HFF-Myc (cell line): ENCODE measurements at places on chromosomes 4 and X.

GRCh38 chr4:48067536-48067935 lies 51.0 kb downstream of the NIPAL1 start:
- DNase-seq, result no peak

DNA sequence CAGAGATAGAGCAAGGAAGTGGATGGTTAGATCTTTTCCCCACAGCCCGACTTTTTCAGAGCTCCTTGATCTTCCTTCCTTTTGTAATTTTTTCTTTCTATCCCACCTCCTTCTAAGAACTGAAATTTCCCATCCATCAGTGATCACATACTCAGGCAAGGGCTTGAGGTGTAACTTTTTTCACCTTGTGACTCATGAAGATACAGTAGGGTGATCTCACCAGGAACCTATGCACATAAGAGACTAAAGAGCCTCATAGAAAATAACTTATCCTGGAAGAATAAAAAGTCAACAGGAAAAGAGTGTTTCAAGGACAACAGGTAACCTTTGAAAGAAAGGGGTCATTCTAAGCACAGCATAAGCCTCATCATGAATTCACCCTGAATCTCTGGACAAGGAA lies 131.2 kb upstream of the HCCS start:
- no peak for DNase-seq

DNA sequence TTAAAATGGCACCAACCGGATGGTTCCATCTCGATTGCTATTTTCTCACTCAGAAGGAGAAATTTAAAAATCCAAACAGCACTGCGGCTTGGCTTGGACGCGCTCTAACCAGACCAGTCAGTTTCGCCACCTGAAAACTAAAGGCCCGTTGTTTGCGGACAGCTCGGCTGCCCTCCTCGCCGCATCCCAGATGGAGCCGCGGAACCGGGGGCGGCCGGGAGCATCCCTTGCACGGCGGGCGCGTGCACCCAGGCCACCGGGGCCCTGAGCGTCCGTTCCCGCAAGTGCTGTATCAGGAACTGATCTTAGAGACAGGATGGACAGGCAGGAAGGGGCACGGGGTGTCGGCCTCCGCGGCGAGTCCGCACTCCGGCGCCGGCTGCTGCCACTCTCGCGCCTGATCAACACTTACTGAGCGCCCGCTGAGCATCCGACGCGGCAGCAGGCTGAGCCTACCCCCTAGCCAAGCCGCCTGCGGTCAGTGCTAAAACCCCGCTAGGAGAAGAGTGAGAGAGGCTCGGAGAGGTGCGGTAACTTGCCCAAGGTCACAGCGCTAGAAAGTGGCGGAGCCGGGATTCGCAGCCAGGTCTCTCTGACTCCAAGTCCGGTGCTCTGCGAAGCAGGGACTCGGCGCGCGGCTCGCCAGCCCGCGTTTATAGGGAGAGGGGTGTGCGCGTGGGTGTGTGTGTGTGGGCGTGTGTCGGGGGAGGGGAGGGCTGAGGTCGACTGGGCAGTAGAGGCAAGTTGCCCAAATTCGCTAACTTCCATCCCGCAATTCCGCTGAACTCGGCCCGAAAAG lies at the start of gene CITED1:
Gene CITED1, minus strand, starts transcription at position 629 of the 799 bp plus-strand sequence. CDS start 3,045 bp downstream, outside the sequence.
- no peak for DNase-seq

- no peak for DNase-seq
Observed at GRCh38 chr4:10343656-10344055, 113.6 kb downstream of the ZNF518B start.

- DNase-seq, result no peak
Observed at GRCh38 chr4:112523764-112524505, 8.0 kb upstream of the NEUROG2 start.

DNA sequence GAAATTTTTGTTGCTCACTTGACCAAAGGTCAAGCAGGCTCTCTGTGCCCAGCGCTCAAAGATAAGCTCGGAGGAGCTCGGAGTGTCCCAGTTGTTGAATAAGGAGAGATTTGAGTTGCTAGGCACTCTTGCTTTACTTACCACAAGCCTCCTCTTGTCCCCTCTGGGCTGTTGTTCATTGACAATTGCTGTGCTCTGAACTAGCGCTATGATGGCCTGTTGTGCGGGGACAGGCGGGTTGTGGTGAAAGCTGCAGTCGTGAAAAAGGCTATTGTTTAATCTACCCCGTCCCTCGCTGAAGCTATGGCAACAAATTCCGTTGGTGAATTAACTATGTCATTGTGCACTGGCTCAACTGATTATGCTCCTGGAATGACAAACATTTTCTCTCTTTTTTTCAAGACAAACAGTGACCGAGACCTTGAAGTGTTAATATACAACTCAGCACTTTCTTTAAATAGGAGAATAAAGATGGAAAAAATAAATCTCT lies 21.0 kb upstream of the POLA1 start:
- DNase-seq, result no peak

- peak; percentile 49 for DNase-seq
Observed at GRCh38 chr4:141346144-141346543, 125.4 kb downstream of the ZNF330 start.

DNA sequence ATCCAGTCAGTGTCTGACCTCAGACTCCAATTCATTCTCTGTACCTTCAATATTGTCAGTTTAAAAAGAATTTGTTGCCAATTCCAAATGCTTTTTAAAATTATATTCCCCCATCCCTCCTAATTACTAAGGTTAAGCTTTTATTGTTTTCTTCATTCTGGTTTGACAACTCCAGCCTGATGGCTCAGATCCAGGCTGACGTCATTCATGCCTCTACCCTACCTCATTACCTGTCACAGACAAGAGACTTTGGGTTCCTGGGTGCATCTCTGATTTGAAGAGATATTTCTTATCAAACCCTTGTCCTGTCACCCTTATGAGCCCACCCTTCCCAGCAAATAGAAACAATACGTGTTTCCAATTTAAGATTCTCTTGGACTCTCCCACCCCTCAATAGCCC lies 300.2 kb upstream of the CLNK start:
- no peak for DNase-seq

DNA sequence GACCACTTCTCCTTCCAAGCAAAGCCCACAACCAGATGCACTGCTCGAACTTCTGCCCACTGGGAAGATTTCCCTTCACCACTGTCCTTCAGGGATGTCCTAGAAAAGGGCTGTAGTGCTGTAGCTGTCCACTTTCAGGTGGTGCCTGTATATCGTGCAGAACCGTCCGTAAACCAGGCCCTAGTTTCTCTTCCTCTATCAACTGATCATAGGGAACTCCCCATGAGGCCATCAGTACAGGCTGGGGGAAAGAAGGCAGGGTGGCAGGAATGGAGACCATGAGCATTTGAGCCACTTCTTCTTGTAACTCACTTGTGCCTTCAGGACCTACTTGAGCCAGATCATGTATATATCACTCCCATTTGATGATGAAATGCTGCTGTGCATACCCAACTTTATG lies 57.3 kb upstream of the FAM9B start:
- DNase-seq, result no peak

DNA sequence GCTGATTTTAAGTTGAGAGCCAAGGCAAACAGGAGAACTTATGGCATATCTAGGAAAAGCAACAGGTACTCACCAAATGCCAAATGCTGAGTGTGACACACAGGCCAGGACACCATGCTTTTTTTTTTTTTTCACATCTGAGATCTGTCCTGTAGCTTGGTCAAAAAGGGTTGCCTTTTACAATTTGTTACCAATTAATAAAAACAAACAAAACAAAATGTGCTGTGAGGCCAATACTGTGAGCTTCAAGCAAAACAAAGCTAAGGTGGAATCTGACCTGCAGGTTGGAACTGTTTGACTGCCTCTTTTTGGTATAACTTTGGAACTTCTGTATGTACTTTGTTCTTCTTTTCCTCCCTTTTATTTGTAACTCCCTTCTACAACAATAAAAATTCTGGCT lies 548.5 kb upstream of the IGFBP7 start:
- no peak for DNase-seq

GRCh38 chr4:99683895-99684294 lies 26.3 kb upstream of the C4orf54 start:
- DNase-seq, result no peak

DNA sequence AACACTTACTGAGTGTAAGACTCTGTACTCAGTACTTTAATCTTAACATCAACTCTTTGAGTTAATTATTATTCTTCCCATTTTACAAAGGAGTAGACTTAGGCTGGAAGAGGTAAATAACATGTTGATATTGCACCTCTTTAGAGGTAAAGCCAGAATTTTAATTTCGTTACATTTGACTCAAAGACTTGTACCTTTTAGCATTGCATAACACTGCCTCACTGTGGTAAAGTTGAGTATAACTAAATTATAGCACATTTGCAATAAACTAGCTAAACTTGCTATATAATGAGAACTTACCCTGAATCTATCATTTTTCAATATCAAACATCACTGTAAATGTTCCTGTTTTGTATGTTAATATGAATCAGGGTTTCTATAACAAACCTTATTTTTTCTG lies 218.5 kb downstream of the PRR32 start:
- no peak for DNase-seq

DNA sequence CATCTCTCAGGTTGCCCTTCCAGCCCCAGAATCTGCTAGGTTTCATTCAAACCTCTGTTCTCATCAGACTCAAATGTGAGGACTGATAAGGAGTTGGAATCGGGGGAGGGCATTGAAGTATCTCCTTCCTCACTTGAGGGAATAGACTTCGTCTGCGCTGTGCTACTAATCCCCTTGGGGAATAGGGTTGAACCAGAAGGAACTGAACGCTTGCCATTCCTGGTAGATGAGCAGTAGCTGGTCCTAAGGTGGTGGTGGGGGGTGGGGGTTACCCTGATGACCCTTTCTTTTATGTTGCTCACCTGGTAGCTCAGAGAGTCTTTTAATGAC lies 692 bp upstream of the SLC9A7 start:
- no peak for DNase-seq

DNA sequence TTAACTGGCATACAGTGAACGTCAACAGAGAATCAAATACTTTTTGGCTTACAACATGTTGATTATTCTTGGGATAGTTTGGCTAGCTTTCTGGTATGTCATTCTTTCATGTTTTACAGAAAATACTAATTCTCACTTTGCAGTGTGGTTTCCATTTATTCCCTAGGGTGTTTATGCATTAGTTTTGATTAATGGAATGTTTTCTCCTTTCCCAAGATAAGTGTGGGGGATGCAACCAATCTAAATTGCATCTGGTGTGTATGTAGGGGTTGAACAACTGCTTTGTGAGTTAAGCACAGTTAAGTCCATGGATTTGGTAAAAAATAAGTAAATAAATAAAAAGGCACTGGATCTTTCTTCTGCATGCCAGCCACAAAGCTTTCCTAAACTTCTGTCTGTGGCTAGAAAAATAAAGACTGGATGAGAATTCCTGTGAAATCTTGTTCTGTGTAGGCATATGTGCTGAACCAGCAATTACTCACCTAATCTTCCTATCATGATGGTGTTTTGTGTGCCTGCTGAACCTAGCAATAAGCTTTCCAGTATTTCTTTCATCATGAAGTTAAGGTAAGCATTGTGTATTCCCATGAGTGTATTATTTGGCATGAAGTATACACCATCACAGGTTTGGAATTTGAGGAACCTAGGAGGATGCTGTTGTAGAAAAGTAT lies 50.6 kb upstream of the TENM3 start:
- no peak for DNase-seq

DNA sequence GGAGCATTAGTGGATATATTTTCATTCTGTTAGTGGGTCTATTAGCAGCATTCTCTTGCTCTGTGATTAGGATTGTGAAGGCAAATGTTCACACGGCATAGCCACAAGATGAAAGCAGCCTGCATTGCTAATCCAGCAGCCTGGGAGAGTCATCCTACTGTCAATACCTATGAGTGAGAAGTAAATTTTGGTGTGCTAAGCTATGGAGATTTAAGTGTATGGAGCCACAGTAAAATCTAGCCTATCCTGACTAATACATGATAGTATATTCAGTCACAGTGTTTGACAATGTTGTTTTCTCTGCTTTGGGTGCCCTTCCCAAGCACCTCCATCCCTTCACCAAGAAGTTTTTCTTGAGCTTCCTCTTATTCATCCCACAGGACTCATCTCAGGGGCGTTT lies 47.2 kb upstream of the TMPRSS11F start:
- no peak for DNase-seq

GRCh38 chr4:150888217-150888616 lies 126.9 kb downstream of the LRBA start:
- DNase-seq, result no peak

DNA sequence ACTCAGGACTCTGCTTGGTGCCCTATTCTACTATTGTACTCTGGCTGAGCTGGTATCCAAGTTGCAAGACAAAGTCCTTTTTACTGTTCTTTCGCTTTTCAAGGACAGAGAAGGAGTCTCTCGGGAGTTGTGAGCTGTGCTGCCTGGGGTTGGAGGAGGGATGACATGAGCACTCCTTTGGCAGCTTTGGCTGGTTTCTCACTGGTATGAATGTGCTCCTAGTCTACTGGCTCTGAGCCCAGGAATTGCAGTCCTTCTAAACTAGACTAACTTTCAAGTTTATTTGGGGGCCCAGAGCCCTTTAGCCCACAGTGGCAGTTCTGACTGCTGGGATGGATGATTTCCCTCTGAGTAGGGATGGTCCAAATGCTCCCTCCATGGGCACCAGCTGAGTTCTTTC lies 997.1 kb downstream of the RAB28 start:
- no peak for DNase-seq

GRCh38 chr4:25022766-25023165 lies 8.0 kb downstream of the LGI2 start:
- DNase-seq, result no peak

- no peak for DNase-seq
Observed at GRCh38 chrX:153669901-153670731, 3.5 kb downstream of the PNCK start.

DNA sequence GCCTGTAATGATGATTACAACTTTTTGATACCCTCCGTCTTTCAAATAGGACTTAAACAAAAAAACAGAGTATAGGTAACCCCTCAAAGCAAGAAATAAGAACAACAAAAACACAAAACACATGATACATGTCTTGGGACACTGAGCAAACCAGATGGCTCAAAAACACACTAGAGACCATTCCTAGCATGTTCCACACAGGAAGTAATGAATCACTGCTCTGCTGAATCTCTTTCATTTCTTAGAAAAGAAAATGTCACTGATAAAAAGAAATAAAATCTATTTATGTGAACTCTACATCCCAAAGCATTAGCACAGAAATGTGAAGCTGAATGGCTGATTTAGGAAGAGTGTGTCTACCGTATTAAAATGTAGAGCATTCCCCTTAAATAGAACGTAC lies 134.5 kb upstream of the IL15 start:
- no peak for DNase-seq

DNA sequence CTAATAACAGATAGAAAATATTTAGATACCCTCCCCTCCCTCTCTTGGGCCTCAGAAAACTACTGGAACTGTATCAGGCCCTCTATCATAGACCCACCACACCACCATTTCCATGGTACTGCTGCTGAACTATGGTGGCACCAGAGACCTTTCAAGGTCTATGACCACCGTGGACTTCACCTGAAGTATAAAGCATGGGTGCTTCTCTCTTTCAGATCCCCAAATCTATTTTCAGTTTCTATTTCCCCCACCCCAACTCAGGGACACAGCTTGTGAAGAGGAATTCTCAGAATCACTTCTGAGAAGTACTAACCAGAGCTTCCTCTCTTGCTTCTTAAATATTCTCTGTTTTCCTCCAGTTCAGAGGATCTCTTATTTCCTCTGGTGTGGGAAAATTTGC lies 840.8 kb upstream of the HTR2C start:
- no peak for DNase-seq

- no peak for DNase-seq
Observed at GRCh38 chr4:121789455-121789854, 11.7 kb upstream of the EXOSC9 start.

- peak; percentile 69 for DNase-seq
Observed at GRCh38 chrX:153972368-153973126, at the start of gene TMEM187. TSS of gene TMEM187 (plus strand) at chrX:153972754. CDS start at chrX:153982063, 9,309 bp downstream.

- no peak for DNase-seq
Observed at GRCh38 chr4:94516067-94516466, 64.3 kb downstream of the PDLIM5 start.

- no peak for DNase-seq
Observed at GRCh38 chr4:5517372-5517771, 191.0 kb downstream of the EVC2 start.
